ENCODE measurements at places on chromosomes 2 and 18. TPM values are rescaled to one million over a fixed set of nuclear protein-coding genes. Genes with fewer than 3 reads are reported as not detected.

- no peak for DNase-seq
Measured at GRCh38 chr2:228723599-228723998, 542.1 kb upstream of the SPHKAP start.

DNA sequence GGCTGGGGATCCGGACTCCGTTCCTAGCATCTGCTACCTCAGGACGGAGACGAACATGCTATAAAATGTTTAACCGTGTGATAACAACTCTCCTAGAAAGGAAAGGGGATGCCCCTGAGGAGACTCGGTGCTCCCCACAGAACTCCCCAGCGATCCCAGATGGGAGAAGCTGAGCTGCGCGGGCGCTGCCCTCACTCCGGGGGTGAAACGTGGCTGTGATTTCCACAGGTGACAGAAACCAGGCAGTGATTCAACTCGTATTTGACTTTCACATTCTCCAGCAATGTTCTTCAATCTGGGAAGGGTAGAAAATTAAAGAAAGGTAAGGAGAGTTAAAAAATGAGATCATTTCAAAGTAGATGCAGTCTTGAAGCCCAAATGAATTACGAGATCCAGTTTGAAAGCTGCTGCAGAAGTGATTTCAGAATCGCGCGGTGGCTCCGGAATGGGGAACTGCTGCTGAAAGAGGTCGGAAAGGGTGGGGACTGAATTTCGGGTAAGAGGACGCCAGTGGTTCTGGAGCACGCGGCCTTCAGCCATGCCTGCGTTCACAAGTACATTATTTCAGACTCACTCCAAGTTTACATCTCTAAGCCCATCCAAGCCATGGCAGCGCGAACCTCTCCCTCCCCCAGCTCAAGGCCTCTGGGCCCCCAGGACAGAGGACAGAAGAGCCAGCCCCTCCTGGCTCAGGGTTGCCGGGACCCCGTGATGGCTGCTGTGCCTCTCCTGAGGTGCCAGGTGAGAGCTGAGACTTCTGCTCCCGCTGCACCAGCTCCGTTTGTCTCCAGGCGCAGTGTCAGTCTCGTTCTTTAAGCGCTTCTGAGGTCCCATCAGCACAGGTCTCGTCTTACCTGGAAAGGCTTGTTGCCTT lies 39.5 kb downstream of the ADNP2 start:
- DNase-seq, result no peak

NXPH2 gene
- 5.3 TPM for total RNA-seq

DNA sequence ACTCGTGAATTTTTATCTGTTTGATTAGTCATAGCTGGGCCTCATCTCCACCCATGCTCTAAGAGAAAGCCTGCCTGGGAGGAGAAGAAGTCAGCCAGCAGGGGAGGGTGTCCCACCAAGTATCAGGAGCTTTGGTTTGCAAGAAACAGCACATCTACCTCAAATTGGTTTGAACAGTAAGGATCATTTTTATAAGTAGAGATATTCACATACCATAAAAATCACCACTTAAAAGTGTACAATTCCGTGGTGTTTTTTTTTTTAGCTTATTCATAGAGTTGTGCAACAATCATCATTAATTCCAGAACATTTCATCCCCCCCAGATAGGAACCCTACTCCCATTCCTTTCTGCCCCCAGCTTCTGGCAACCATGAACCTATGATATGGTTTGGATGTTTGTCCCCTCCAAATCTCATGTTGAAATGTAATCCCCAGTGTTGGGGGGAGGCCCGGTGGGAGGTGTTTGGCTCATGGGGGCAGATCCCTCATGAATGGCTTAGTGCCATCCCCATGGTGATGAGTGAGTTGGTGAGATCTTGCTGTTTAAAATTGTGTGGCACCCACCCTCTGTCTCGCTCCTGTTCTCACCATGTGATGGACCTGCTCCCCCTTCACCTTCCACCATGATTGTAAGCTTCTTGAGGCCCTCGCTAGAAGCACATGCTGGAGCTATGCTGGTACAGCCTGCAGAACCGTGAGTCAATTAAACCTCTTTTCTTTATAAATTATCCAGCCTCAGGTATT lies 36.2 kb upstream of the HS6ST1 start:
- DNase-seq, result no peak

DNA sequence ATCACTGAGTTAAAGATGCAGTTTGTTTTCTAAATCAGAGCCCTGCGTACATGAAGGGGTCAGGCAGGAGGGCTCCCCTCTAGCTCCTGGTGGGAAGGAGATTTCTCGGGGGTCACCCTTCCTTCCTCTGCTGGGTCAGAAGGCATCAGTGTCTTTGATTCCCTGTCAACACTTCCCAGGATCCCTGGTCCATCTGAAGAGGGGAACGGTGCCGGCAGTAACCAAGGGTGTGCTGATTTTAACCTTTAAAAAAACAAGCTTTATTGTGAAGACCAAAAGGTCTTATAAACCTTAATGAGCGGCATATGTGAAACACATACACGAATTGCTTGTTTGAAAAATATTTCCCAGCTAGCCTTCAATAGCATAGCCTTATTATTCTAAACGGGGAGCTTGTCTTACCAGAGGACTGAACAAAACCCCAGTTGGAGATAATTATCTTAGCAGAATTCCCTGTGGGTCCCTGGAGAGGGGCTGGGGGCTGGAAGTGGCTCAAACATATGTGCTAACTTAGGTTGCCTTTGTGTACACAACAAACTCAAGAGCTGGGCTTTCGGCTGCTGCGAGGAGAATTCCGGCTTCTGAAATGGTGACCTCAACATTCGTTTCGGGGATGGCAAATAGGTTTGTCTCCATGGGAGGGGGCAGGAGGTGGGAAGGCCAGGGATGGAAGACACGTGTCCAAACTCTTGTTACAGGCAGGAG lies 114.9 kb upstream of the MYCN start:
- DNase-seq, result no peak

DNA sequence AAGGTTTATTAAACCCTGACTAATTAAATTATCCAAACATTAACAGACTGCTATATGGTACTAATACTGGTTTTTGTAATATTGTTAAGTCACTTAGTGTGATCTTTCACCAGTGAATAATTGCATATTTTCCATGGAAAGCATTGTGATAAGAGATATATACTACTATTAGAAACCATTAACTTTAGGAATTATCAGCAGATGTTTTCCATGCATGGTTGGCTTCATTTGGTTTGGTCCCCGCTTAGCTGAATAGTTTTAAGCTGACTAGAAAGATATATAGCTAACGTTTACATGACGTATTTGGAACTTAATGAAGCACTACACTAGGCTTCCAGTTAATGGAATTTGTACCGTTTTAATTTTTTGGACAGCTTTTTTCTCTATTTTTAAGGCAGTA lies 37.9 kb downstream of the LCLAT1 start:
- DNase-seq, result no peak

DNA sequence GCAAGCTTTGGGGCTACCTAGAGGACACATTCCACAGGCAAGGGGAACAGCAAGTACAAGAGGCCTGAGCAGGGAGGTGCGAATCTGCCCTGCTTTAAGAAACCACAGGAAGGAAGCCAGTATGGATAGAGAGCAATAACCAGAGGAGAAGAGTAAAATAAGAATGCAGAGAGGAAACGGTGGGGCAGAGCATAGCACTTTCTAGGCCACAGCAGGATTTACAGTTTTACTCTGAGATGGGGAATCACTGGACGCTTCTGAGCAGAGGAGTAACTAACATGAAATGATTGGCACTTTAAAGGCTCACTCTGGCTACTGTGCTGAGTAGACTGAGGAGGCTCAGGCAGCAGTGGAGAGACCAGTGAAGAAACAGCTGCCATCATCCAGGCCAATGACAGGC lies 23.8 kb downstream of the AAK1 start:
- no peak for DNase-seq

PRKAG3 gene
- total RNA-seq, result not detected

CXCR1 gene
- total RNA-seq, result not detected

DNA sequence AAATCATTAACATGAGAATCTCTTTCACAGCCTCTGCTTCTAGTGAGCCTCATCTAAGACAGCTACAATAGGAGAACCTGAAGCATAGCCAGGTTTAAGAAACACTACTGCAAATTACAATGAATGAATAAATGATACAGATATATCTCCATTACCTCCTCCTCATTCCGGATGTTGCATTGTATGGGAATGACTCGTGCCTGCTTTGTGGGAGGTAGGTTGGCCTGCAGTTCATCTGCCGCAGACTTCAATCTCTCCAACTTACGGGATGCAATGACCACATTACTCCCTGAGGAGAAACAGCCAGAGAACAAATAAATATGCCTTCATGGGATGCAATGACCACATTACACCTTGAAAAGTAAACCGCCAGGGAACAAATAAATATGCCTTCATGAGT lies 15.4 kb downstream of the PECR start:
- DNase-seq, result no peak

GRCh38 chr2:207321514-207321913 lies 155.8 kb upstream of the KLF7 start:
- no peak for DNase-seq

DNA sequence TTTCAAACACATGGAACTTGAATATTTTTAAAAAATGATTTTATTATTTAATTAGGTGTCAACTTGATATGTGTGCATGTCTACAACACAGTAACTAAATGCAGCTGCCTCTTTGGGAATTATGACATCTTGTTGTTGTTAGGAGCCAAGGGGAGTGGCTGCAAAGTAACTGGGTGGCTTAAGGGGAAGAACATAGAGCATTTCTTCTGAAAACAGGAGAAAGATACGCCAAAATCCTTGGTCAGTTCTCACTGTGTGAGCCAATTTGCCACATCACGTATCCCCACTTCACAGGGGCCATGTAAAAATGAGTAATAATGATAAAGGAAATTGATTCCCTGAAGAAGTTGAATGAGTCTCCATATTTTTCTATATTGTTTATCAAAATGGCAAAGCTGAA lies 309.8 kb upstream of the COL3A1 start:
- DNase-seq, result no peak

FSHR gene
- 0.74 TPM for total RNA-seq

DNA sequence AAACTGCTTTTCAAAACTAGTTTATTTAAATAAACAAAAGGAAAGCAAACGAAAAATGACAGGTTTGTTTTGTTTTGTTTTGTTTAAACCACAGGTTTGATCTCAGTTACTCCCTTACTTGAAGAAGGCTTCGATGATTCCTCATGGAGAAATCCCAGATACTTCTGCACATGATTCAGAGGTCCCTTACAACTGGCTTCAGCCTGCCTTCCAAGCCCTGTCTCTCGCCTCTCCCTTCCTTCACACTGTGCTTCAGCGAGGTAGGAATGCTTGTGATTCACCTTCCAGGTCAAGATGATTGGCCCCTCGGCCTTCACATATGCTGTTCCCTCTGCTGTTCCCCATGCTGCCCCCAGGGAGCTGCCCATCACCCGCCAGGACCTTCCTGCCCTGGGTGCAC lies 104.1 kb upstream of the ITGA6 start:
- DNase-seq, result no peak

GRCh38 chr2:191126386-191127085 lies 24.3 kb downstream of the STAT4 start:
- no peak for DNase-seq

DNA sequence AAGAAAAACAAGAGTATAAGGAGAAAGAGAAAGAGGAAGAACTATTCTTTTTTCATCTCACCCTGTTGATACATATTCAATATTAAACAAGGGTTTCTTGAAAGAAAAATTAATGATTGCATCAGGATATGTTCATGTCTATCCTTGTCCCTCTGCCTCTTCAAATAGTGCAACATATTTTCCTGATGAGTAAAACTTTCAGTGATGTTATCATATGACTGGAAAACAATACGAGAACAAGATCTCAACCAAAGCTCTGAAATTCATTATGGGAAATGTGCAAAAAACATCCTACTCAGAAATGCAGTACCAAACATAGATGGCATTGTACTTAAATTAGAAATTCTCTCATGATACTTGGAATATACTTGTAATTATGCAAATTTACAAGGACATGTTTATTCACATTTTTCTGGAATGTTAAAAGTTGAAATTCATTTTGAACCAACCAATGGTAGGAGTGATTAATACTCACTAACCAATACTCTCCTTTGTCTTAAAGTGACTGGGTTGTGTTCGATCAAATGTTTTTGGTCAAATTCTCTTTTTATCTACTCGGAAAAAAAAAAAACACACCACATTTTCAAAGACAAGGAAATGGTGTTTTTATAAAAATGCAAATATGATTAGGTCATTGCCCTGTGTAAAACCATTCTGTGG lies 148.9 kb upstream of the GULP1 start:
- DNase-seq, result no peak

DNA sequence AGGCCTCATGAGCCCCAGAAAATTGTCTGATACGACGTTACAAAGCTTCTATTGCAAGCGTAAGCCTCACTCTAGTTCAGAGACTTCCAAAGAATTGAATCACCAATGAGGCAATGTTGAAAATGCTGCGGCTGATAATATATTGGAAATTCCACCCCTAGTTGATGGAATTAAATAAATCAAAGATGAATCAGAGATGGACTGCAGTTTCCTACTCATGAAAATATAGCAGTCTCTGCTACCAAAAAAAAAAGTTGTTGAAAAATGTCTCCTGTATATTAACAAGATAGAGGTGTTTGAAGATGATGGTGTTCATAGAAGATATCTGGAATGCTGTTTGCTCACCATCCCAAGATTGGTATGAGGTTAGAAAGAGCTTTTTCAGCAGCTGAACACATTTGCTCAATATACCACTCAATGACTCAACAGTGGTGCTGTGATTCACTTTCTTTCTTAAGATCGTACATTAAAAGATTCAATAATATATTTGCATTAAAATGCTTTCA lies 99.8 kb upstream of the ARHGAP28 start:
- no peak for DNase-seq

GRCh38 chr18:56888978-56889377 lies 237.8 kb downstream of the WDR7 start:
- no peak for DNase-seq

DNAJC5G gene
- total RNA-seq, result not detected

- no peak for DNase-seq
Measured at GRCh38 chr2:8379128-8379527, 302.7 kb upstream of the ID2 start.

Data from progenitor cell of endocrine pancreas (in vitro differentiated cells).